CD4-positive, alpha-beta T cell treated with Interleukin-17A for 4 hours (primary cell): ENCODE measurements at places on chromosomes 11 and 22.
A peak's percentile ranks its signal among the peaks of the same experiment; 100 is the strongest.

DNA sequence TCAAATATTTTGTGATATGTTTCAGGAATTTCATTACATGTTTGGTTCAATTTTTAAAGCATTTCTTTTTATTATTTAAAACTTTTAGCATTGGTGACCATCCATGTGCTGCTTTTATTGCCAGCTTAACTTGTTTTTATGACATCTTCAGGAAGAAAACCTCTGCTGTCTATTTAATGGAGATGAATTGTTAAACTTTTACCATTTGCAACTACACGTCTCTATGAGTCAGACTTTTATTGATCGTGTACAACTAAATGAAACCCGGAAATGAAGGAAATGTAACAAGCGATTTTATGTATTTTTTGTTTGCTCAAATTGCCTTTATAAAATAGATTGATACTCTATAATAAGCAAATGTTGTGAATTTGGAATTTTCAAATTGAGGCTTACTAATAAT lies 113.0 kb downstream of the PTPRJ start:
- no peak for DNase-seq

DNA sequence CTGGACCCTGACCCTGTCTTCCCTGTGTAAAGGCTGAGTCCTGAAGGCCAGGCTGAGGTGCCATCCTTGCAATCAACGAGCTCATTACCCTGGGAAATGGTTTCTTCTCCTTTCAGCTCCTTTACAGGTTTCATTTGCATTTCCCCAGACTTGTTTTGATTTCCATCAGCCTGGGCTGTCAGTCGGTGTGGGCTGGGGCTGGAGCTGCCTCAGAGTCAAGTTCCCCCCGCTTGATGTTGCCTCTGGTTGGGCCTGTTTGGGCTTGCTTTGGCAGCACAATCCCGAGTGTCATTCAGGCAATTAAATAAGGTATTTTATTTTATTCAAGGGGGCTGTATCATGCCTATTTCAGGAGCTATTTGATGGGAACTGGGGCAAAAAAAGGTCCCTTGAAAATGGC lies 424.9 kb downstream of the INSC start:
- no peak for DNase-seq

DNA sequence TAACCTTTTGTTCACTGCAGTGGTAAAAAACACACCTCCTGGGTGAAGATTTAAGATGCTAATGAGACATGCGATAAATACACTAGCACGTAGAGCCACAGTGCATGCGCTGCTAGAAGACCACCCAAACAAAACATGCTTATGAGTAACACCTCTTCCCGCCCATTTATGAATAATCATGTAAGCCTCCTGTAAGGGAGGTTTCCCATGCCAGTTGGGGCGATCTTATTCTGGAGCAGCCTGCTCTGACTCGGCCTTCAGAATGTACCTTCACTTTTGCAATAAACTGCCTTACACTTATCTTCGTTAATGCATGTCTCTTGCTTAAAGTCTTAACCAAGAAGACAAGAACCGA lies 18.1 kb upstream of the SCARF2 start:
- no peak for DNase-seq

GRCh38 chr22:35727436-35727835 lies 9.8 kb downstream of the APOL5 start:
- no peak for DNase-seq

GRCh38 chr11:44816761-44817160 lies 90.0 kb downstream of the TSPAN18 start:
- DNase-seq, result no peak

- DNase-seq, result no peak
Observed at GRCh38 chr22:21103633-21104032, 57.9 kb downstream of the LRRC74B start.

GRCh38 chr22:49785046-49785521 lies 42.6 kb downstream of the BRD1 start:
- DNase-seq, result no peak

- DNase-seq, result no peak
Observed at GRCh38 chr11:93392867-93393266, 62.3 kb downstream of the DEUP1 start.

GRCh38 chr22:43827003-43827735 lies 15.1 kb upstream of the EFCAB6 start:
- DNase-seq, result no peak

DNA sequence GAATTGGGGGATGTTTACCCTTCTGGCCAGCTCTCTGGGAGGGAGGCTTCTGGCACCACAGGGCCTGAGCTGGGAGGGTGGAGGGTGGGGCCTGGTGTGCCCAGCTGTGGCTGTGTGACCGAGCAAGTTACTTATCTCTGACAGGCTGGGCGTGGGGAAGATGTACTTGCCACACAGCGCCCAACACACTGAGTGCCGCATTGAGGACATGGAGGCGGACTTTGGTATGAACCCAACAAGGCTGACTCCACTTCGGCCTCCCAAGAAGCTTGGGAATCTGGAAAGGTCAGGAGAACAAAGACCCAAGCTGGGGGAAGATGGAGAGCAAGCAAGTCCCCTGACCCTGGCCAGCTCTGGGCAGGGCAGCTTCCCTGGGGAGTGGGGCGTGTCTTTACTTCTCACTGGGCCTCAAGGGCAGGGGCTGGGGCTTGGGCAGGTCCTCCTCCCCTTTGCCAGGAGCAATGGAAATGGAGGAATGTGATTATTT lies 2.4 kb upstream of the MGAT3 start:
- DNase-seq, result no peak

- no peak for DNase-seq
Observed at GRCh38 chr11:8285796-8286195, 22.1 kb upstream of the LMO1 start.

DNA sequence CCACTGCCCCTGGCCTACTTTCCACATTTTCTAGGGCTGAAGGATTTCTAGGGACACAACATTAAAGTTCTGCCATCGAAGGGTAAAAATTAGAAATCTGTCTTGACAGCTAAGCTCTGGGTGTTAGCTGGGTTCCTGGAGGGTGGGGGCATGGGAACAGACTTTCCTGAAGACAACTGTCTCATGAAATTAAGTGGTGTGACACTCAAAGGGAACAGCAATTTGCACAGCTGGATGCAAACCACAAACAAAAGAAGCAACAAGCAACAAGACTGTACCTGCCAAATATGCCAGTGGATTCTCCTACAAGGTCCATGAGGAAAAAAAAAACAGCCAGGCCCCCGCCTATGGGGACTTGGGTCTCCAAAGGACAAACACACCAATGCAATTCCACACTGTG lies 32.5 kb downstream of the WT1 start:
- no peak for DNase-seq

DNA sequence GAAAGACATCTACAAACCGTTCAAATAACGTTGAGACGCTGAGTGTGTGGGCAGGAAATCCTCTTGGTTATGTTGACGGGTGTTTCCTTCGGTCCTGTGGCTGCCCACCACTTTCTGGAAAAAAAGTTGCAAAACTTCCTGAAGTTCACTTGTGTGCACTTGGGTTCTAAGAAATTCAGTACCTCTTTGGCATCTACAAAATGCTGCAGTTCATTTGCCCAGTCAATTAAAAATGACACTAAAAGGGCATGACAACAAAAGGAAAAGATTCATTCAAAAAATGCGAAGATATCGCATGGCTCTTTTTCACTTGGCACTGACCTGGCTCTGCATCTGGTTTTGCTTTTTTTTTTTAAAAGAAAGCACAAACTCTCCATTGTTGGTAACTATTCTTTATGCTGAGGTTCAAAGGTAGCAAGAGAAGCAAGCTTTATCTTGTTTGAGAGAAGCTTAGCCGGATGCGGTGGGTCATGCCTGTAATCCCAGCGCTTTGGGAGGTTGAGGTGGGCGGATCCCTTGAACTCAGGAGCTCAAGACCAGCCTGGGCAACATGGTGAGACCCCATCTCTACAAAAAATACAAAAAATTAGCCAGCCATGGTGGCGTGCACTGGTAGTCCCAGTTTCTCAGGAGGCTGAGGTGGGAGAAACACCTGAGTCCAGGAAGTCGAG lies 10.6 kb upstream of the XBP1 start:
- DNase-seq, result peak; percentile 51

GRCh38 chr11:8068605-8069221 lies 12.3 kb upstream of the TUB start:
- no peak for DNase-seq

DNA sequence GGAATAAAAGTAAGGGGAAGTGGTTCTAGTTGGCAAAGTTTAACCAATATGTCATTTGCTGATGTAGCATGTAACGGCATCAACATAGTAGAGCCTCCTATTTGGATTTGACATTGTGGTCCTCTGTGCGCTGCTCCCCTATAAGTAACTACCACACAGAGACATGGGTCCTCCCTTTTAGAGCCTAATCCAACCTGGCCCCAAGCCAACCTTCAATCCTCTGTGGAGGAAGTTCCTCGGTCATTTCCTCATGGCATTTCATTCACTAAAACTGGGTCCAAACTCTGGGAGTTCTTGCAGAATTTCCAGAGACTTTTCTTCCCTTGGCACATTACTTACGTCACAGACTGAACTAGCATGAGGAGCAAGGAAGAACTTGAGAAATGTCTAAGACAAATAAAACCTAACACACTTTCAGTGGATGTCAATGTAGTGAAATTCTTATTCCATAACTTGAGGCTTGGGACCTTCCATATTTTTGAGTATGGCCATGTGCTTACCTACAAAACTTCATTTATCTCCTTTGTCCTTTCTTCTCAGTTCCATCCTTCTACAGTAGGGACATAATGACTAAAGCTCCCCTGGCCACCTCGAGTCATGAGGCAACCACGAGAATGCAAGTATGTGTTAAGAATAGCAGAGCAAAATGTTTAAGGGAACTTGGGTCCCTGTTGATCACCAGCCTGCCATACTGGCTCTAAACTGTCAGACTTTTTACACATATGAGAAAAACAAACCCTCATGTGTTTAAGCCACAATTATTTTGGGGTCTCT lies 34.7 kb downstream of the MMP20 start:
- no peak for DNase-seq

DNA sequence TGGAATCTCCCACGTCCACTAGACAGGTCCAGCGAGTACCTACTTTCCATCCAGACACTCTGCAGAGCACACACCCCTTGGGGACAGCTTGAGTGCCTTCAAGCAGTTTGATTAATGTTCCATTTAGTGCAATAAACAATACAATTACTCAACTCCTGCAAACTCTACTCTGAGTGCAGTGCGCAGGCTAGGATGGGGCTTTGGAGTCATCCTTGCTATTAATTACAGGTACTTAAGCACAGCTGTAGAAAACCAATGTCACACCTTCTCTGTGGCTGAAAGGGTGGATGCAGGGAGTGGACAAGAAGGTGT lies 82.6 kb downstream of the MN1 start:
- DNase-seq, result no peak

DNA sequence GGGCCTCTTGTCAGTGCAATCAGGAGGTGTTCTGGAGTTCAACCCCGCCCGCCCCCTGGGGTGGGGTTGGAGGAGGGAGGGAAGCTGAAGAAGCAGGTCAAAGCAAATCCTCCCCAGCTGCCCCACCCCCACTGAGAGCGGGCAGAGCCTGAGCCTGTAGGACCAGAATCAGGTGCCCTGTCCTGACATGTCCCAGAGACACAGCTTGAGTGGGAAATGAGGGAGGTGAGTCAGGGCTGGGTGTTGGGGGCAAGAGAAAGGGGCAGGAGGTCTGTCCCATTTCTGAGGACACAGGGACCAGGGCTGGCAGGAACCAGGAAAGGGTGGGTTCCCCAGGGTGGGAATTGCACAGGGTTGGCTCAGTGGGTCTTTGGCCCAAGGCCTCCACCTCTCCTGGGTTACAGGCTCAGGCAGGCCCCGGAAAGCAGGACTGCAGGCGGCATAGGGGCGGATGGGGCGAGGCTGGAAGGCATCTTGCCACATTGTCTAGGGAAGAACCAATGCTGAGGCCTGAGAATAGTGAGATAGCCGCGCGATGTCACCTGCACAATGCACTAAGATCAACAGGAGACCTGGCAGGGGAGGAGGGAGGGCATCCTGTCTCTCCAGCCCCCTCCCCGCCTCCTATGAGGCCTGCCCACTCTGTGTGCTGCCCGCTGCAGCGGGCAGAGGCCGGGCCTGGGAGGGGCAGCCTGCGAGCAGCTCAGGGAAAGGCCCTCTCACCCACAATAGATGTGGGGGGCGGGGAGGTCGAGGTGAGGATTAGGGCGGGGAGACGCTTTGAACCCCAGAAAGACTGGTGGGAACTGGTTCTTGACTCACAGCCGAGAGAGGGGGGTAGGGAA lies 32.4 kb downstream of the NECTIN1 start:
- no peak for DNase-seq

GRCh38 chr11:131111775-131112174 lies 195.5 kb upstream of the SNX19 start:
- DNase-seq, result no peak

DNA sequence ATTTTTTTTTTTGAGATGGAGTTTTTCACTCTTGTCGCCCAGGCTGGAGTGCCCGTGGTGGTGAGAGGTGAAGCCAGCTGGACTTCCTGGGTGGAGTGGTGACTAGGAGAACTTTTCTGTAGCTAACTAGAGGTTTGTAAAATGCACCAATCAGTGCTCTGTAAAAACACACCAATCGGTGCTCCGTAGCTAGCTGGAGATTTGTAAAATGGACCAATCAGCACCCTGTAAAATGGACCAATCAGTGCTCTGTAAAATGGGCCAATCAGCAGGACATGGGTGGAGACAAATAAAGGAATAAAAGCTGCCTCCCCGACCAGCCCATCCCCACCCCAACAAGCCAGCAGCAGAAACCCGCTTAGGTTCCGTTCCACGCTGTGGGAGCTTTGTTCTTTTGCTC lies 4.4 kb upstream of the RAPSN start:
- DNase-seq, result no peak

DNA sequence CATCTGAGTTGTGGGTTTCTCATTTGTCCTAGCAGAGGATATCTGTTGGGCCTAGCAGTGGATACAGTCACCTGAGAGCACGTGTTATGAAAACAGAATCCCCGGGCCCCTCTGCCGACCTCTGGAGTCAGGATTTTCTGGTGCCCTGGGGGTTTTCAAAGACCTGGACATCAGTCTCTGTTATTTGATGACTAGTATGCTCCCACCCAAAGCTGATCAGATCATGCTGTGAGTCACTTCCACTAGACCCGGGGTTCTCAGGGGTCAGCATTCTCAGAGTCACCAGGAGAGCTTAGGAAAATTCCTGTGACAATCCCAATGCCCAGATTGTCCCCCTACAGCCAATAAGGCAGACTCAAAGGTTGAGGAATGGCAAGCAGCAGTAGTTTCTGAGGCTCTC lies 38.7 kb downstream of the KCNJ1 start:
- DNase-seq, result no peak

DNA sequence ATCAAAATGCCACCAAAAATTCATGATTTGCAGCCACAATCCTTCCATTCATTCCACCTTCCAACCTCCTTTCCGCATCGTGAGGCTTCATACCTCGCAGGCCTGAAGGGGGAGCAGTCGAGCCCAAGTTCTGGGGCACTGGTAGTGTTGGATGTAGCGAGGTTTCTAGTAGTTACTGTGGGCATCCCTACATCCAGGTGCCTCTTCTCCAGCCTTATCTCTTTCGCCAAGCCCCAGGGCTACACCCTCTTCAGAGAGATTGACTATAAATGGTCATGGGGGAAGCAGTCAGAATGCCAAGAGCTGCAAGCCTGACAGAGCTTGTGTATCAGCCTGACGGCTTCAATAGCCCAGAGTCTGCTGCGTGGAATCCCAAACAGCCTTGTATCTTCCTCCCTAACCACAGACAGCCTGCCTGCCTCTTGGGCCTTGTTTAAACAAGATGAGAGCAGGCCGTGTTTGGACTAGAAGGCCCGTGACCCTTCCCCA lies 28.9 kb downstream of the CLMP start:
- DNase-seq, result peak; percentile 6

GRCh38 chr22:48309115-48309705 lies 1518.5 kb downstream of the BRD1 start:
- no peak for DNase-seq
